ENCODE measurements at places on chromosomes 13 and 19. TPM values are rescaled to one million over a fixed set of nuclear protein-coding genes. Genes with fewer than 3 reads are reported as not detected.

The CYP2F1 gene
- not detected for total RNA-seq

The SOHLH2 gene
- not detected for total RNA-seq

The ZNF525 gene
- 0.29 TPM for total RNA-seq

The GNG8 gene
- total RNA-seq: not detected

The KLK6 gene
- 0.24 TPM for total RNA-seq

The ATXN8OS gene
- total RNA-seq: not detected

The GPC6 gene
- total RNA-seq: 6.4 TPM

The RFPL4A gene
- total RNA-seq: 0.33 TPM

The ZNF626 gene
- total RNA-seq: not detected

The CRX gene
- total RNA-seq: not detected

The SIGLEC9 gene
- not detected for total RNA-seq

The RNF225 gene
- 0.13 TPM for total RNA-seq

The SOX1 gene
- not detected for total RNA-seq

The NRTN gene
- total RNA-seq: 0.68 TPM

The ZNF90 gene
- not detected for total RNA-seq

The EMP3 gene
- total RNA-seq: 482 TPM

The ADAMTSL5 gene
- total RNA-seq: 4.1 TPM

The KCNC3 gene
- total RNA-seq: 1.4 TPM

The RXFP2 gene
- total RNA-seq: not detected

The TMPRSS9 gene
- total RNA-seq: 0.08 TPM

The ZNF320 gene
- total RNA-seq: not detected

The ZNF491 gene
- not detected for total RNA-seq

The ZNF699 gene
- 1.3 TPM for total RNA-seq

The CLASRP gene
- 61.7 TPM for total RNA-seq

The BRSK1 gene
- 5.4 TPM for total RNA-seq
